ENCODE measurements at places on chromosomes 16 and 17.

DNA sequence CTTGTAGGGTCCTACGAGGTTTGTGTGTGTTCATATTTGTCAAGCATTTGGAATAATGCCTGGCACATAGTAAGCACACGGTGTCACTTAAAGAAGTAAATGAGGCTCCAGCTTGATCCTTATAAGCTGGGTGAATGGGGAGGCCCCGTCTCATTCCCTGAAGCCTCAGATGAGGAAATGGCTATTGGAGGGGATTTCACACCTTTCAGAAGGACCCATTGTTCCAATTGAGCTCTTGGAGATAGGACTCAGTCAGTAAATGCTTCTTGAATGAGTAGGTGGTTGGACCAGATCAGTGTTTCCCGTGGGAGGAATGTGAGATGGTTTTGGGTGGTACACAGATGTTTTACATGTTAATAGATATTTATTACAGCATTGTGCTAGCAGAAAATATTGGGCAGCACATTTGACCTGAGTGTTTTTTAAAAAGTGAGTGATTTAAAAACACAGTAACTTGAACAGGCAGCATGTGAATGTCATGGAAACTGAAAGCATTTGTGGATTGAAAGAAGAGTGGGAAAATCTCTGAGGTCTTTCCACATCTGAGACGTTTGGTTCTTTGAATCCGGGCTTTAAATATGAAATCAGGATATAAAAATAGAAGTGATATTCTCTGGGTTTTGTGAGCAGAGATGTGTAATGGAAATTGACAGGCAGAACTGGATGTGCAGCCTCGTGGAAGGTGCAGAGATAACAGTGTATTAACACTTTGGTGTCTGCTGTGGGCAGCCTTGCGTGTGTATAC lies 36.4 kb upstream of the ARHGAP17 start:
- no peak for DNase-seq

DNA sequence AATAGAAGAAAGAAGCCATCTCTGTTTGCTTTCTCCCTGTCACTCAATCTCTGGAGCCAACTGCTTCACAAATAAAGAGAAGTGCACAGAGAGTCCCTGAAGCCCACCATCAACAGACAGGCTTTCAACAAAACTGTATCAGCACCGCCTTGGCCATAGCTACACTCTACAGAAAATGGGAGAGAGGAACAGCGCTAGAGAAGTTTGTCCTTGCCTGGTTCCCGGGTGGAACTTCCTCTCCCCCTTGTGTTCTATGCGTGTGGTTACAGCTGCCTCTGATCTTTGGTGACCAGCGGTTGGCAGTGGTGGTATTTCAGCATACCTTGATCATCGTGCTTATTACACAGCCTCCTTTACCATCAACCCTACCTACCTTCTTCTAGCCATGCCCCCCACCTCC lies 91.4 kb upstream of the CCL2 start:
- DNase-seq = no peak

- DNase-seq = no peak
These were observed 793.3 kb upstream of the SOX9 start for GRCh38 chr17:71327376-71328059.

GRCh38 chr17:69417545-69418483 lies 3.3 kb downstream of the MAP2K6 start:
- no peak for DNase-seq

GRCh38 chr17:55168958-55169687 lies 95.6 kb upstream of the HLF start:
- no peak for DNase-seq
